ENCODE measurements at places on chromosomes 2 and 18.

- DNase-seq = no peak
These were observed 269.8 kb upstream of the MMADHC start for GRCh38 chr2:149857344-149857743.

DNA sequence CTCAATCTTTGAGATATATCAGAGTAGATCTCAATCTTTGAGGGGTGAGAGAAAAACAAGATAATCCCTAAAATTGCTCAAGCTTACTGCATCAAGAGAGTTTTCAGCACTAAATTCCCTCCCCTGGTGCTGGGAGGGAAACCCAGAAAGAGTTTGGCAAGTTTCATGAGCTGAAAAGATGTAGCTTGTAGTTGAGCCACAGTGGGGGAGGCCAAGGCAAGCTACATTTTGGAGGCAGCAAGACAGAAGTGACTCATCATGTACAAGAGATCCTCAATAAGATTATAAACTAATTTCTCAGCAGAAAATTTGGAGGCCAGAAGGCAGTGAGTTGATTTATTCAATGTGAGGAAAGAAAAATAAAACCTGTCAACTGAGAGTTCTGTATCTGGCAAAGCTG, 308.2 kb downstream of the PIEZO2 start:
- no peak for DNase-seq

GRCh38 chr2:26185954-26186770, 13.3 kb downstream of the GAREM2 start:
- no peak for DNase-seq

DNA sequence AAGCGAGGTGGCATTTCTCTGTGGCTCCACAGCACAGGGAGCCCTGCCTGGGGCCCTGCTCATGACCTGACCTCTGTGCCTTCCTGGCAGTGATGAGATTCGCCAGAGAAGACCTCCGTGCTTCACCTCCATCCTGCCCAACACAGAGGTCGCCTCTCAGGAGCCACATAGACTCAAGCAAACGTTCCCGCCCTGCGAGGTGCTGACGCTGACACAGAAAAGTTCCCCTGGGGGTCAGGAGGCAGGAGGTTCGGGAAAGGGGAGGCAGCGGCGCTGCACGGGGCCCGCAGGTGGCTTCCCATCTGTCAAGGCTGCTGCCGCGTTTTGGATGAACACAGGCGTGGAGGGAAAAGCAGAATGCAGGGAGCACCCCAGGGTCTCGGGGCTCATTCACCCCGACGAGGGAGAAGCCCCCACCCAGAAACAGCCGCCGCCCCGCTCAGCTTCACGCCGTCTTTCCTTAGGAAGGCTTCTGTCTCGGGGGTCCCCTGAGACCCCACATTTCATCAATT, 579.6 kb upstream of the SALL3 start:
- no peak for DNase-seq

- DNase-seq = no peak
These were observed 254.5 kb downstream of the KLHL29 start for GRCh38 chr2:23639406-23639982.

DNA sequence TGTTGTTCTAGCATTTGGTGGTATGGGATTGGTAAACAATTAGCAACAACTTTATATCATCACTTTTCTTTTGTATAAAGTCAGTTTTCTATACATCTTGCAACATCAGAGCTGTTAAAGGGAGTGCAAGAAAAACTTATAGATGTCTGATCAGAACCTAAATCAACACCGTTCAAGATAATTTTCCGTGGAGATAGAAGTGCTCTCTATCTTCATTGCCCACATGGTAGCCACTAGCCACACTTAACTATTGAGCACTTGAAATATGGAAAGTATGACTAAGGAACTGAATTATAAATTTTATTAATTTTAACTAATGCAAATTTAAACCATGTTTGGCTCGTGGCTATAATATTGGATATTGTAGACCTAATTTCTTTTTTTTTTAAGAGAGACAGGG, 5.2 kb downstream of the TTC27 start:
- no peak for DNase-seq

DNA sequence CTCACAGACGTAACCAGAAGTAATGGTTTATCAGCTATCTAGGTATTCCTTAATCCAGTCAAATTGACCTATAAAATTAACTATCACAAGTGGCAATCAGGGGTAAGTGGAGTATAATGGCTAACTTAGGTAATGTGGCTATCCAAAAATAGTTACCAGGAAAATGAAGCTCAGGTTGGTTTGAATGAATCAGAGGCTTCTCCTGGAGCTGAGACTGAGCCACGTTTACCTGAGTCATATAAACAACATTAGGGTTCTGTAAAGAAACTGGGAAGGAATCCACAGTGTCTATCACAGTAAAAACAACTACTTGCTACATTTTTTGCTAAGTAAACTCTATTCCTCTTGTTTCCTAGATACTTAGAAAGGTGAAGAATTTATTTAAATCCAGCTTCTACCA, 236.0 kb upstream of the SPHKAP start:
- no peak for DNase-seq

Data from GM12865 (cell line).